AG09319 (cell line): ENCODE measurements at places on chromosomes 11 and 22.

GRCh38 chr11:93526641-93527583 is 16.3 kb downstream of the SMCO4 start:
- DNase-seq: no peak

GRCh38 chr11:57424792-57425564 is 1.9 kb downstream of the SLC43A3 start:
- no peak for DNase-seq

DNA sequence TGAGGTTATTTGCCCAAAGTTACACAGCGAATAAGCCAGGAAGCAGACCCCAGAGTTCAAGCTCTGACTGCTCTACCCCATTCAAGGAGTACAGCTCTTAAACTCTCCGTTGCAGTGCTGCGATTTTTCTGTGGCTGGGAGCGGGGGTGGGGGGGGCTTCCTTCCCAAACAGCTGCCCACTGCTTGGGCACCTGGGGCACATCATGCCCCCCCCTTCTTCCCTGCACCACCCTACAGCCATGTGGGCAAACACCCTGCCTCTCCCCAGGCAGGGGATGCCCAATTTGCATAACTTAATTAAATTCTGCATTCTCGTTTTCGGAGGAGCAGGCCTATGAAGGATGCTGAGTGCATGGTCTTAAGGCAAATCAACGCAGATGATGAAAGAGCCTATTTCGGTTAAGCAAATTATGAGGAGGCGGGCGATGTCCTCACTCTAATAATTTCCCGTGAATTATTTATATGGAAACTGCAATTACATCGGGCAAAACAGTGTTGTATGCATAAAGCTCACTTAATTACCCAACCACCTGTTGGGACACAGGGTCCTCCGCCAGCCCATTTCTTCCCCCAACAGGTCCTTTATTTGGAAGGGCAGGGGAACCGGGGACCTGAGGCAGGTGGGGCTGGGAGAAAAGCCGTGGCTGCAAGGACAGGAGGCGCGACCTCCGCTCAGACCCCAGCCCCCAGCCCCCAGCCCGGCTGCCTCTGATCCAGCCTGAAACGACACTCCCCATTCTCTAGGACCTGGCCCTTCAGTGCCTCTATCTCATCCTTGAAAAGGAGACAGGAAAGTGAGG is 610.5 kb downstream of the BUD13 start:
- DNase-seq: no peak

DNA sequence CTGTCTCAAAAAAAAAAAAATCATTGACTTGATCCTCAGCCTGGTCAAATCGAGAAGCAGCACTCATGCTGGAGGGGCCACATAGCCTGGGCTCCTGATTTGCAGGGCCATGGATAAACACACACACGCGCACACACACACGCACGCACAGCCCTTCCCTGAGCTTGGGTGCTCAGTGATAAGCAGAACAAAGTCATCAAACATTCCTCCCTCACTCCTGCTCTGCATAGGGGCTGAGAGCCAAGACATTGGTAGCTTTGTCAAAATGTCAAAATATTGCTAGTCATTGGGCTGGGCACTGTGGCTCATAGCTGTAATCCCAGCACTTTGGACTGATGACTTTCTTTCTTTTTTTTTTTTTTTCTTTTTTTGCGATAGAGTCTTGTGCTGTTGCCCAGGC is 34.0 kb upstream of the A4GALT start:
- peak; percentile 44 for DNase-seq

GRCh38 chr22:33969045-33969444 is 48.8 kb upstream of the LARGE1 start:
- DNase-seq: no peak

GRCh38 chr11:91560434-91560833 is 664.2 kb upstream of the FAT3 start:
- no peak for DNase-seq

- peak; percentile 95 for DNase-seq
Observed at GRCh38 chr11:128407962-128408361, 179.4 kb downstream of the ETS1 start.

- no peak for DNase-seq
Observed at GRCh38 chr11:126297004-126297403, 6.9 kb upstream of the DCPS start.

- DNase-seq: no peak
Observed at GRCh38 chr11:31107649-31108048, 261.9 kb downstream of the DCDC1 start.

DNA sequence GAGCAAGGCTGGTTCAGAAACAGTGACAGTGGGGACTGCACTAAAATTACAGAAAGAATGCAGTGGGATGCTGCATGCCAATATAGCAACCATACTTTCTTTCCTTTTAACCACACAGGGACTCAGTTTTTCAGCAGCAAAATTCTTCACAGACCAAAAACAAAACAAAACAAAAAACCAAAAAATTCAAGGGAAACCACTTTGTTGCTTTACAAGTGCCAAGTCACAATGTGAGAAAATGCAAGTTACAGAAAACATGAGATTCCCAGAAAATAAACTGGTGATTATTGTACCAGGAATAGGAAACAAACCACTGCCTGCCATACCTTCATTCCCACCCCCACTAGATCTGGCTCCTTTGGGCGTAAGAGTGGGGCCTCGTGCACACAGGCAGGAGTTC is 52.6 kb downstream of the TENM4 start:
- DNase-seq: no peak

DNA sequence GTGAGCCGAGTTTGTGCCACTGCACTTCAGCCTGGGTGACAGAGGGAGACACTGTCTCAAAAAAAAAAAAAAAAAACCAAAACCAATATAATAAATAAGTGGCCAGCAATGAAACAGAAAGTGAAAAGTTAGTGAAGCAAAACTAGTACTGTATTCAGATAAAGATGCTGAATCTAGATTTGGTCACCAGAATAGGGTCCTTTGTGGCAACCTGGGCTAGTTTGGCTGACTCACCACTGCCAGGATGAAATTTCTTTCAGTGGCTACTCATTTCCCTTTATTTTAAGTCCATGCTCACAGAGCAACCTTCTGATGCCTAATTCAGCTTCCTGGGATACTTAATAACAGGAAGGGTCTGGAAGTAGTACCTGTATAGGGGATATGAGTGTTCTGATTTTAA is 26.0 kb downstream of the LIMK2 start:
- no peak for DNase-seq

GRCh38 chr11:88428959-88429358 is 91.4 kb upstream of the CTSC start:
- no peak for DNase-seq

DNA sequence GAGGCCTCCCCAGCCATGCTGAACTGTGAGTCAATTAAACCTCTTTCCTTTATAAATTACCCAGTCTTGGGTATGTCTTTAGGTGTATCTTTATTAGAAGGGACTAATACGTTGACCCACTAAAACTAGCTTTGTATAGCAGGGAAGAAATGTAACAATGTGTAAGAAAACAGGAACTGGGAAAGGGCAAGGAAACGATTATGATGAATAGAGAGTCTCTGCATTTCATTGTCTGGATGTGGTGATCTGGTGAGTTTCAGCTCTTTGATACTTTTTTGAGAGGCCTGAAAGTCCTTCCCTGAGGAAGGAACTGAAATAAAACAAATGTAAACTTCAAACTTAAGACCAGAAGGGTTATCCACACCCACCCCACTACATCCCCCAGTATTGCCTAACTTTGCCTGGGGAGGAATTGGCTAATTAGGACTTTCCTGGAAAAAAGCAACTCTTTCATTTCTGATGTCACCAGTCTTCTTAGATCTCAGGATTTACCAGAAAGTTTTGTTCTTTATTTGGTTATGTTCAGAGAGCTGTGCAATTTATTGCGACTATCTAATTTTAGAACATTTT is 119.0 kb downstream of the LDLRAD3 start:
- DNase-seq: no peak

DNA sequence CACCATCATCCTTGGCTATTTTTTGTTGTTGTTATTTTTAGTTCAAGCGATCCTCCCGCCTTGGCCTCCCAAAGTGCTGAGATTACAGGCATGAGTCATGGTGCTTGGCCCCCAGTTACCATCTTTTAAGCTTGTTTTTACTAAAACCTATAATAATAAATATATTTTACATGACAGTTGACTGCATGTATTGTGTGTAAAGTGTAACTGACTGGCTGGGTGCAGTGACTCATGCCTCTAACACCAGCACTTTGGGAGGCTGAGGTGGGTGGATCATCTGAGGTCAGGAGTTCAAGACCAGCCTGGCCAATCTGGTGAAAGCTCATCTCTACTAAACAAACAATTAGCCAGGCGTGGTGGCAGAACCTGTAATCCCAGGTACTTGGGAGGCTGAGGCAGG is 386.2 kb downstream of the TENM4 start:
- DNase-seq: no peak

GRCh38 chr11:118757876-118758399 is 33.0 kb downstream of the DDX6 start:
- DNase-seq: no peak

DNA sequence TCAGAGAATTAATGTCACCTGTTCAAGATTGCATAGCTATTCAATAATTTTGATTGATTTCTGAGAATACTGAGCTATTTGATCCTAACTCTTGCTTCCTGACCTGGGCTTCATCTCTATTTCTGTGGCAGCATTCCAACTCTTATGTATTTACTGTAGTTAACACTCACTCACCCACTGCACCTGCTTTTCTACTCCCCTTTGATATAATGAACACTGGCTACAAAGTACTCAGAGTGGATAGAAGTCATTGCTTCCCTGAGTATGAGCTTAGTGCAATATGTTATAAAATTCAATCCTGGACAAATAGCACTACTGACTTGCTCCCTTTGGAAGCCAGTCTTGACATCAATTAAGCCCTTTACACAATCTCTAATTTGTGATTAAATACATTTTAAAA is 117.2 kb downstream of the APIP start:
- no peak for DNase-seq

- DNase-seq: no peak
Observed at GRCh38 chr22:36881504-36882245, 20.9 kb downstream of the NCF4 start.

- no peak for DNase-seq
Observed at GRCh38 chr22:43396321-43396933, 15.4 kb upstream of the MPPED1 start.

DNA sequence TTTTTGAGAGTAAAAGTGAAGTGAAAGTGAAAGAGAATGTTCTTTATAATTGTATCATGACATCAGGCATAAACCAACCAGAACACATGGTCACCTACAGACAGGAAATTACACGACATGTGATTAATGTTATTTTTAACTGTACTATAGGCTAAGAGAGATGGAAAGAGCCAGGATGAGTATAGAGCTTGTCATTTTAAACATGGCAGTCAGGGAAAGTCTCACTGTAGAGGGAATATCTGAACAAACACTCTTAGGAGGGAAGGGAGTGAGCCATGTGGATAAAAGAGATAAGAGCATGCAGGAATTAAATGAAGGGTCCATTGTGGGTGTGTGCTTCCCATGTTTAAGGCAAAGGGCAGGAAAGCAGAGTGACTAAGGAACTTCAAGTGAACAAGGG is 599.1 kb upstream of the FAT3 start:
- DNase-seq: no peak

- no peak for DNase-seq
Observed at GRCh38 chr11:74535371-74536160, 42.0 kb upstream of the LIPT2 start.
